Activated T-helper 17 cell treated with anti-CD3 and anti-CD28 coated beads, Interleukin-2, amount 50 U/mL, for 72 hours (primary cell): ENCODE measurements at places on chromosomes 5 and 9. TPM values are rescaled to one million over a fixed set of nuclear protein-coding genes. Genes with fewer than 3 reads are reported as not detected.

Gene GABBR2
- not detected for total RNA-seq

DNA sequence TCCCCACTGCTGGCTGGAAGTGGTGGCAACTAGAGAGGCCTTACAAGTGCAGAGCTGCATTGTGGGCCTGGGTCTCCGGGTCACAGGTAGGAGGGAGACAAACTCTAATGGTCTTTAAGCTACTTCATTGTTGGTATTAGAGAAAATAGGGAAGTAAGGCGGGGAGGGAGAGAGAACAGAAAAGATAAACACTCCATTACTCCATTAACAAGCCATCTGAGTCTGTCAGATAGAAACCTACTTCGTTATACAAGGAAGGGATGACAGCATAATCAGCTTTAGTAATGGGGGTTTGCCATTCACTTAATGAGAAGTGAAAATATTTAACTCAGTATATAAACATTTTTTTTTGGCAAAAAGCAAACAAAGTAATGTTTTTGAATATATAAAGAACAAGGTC is 107.4 kb downstream of the TLE1 start:
- no peak for ATAC-seq

DNA sequence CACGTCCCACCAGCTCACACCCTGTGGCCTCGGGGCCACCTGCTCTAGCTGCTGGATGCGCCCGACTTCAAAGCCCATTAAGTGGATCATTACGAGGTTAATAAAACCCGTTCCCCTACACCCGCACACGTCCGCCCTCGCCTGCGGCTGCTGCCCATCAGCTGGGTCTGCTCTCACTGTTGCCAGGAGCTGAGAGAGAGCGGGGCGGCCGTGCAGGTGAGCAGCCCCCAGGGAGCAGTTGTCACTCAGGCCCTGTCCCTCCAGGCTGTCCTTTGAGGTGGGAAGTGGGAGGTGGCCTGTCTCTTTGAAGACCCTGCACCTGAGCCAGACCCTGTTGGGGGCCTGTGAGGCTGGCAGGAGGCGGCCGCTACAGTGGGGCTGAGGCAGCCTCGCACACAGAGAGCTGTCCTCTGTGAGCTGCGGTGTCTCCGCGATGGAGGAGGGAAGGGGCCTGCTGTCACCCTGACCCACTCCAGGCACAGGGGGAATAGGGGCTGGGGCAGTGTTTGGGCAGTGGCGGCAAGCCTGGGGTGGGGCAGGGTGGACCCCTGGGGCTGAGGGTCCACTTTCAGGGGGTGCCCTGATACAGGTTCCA is 12.8 kb upstream of the UNC5A start:
- ATAC-seq, result no peak

GRCh38 chr9:130470950-130471349 is 26.2 kb downstream of the ASS1 start:
- ATAC-seq, result no peak
